ENCODE measurements at places on chromosomes 7 and 10.

DNA sequence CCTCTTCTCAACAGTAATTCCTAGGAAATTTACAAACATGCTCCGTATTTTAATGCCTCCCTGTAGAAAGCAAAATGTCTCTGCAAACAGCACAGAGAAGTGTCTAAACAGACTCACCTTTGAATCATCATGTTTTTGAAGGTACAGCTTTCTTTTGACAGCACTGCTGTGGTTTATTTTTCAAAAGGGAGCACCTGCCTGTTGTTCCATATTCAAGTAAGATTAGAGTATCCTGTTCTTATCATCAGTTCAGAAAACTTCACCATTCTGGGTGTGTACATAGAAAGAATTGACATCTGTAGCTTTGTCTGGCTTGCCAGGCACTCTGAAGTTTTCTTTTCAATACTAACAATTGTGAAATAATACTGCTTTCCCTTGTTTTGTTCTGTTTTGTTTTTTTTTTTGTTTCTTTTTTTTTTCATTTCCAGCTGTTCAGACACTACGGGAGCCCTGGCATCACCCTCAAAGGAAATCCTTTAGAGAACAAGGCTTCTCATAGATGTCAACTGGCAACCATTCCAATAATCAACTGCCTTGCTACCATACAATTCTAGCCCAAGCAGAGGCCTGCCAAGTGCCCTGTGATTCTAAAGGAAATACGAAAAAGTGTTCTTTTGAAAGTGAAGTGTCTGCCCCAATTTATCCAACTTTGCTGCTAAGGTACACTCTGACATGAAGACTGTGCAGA lies 275.9 kb downstream of the PRPF18 start:
- no peak for DNase-seq

- no peak for DNase-seq
Measured at GRCh38 chr10:67257018-67257417, 331.2 kb downstream of the LRRTM3 start.

- no peak for DNase-seq
Measured at GRCh38 chr7:22229148-22229547, 127.8 kb downstream of the RAPGEF5 start.

- no peak for DNase-seq
Measured at GRCh38 chr7:88042157-88042556, 108.1 kb downstream of the ADAM22 start.

DNA sequence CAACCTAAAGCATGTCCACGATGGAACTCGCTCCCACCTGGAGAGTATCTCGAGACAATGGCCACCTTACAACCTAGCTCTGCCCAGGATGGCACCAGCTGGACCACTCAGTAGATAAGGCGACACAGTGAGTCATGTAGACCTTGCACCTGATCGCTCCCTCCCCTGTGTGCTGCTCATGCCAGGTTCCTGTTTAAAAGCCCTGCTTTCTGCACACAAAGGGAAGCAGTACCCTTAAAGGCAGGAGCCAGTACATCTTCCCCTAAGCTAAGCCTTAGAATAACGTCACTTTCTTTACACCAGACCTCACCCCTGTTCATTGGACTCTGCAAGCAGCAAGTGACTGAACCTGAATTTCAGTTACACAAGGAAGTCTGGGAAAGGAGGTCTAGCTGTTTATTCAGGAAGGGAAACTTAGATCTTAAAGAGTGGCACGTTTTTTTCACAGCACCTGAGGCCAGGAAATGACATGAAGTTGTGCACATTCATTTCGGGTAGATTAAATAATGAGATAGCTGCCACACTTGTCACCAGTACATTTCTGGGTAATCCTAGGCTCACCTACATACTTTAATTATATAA lies 117.9 kb downstream of the MTPAP start:
- DNase-seq, result no peak

DNA sequence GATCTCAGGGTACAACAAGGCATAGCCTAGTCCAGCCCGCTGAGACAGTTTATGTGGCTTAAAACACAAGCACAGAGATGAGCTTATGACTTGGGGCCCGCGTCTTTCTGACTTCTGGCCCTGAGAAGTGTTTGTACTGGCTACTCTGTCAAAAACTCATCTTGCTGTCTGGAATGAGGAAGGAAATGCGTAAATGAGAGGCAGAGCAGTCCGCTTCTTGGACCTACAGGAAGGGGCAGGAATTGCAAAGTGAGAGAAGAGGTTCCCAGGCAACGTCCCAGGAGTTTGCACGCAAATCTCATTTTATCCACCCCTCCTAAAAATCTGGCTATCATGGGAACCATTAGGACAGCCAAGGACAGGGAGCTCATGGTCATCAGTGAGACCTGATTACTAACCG lies 5.5 kb downstream of the ANXA11 start:
- no peak for DNase-seq

DNA sequence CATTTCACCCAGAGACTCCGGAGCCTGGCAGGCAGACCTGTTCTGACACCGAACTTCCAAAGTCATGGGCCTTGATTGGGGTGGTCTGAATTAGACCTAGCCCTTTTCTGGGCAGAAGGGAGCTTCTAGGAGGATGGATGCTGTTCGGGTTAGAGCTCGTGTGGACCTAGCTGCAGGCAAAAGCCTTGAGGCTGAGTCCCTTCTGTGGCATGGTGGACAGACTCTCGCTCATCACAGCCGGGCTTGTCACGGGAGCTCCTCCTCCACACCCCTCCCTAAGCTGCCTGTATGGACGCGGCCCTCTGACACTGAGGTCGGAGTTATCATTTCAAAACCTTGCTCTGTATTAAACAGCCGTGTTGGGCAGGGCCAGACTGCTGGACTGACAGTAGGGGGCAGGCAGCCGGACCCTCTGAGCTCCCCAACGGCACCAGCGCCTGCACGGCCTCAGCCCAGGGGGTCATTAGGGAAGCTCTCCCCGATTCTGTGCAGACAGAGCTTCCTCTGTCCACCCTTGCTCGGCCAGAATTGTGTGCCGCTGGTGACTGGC lies 2.2 kb downstream of the IRF5 start:
- no peak for DNase-seq
